AG09309 (cell line): ENCODE measurements at places on chromosomes 7 and 10.

GRCh38 chr10:127832501-127832900 is 60.2 kb downstream of the CLRN3 start:
- DNase-seq = no peak

GRCh38 chr7:32511791-32512190 is 16.5 kb downstream of the AVL9 start:
- DNase-seq = no peak

- DNase-seq = no peak
Measured at GRCh38 chr7:36416251-36416650, 26.6 kb downstream of the ANLN start.

DNA sequence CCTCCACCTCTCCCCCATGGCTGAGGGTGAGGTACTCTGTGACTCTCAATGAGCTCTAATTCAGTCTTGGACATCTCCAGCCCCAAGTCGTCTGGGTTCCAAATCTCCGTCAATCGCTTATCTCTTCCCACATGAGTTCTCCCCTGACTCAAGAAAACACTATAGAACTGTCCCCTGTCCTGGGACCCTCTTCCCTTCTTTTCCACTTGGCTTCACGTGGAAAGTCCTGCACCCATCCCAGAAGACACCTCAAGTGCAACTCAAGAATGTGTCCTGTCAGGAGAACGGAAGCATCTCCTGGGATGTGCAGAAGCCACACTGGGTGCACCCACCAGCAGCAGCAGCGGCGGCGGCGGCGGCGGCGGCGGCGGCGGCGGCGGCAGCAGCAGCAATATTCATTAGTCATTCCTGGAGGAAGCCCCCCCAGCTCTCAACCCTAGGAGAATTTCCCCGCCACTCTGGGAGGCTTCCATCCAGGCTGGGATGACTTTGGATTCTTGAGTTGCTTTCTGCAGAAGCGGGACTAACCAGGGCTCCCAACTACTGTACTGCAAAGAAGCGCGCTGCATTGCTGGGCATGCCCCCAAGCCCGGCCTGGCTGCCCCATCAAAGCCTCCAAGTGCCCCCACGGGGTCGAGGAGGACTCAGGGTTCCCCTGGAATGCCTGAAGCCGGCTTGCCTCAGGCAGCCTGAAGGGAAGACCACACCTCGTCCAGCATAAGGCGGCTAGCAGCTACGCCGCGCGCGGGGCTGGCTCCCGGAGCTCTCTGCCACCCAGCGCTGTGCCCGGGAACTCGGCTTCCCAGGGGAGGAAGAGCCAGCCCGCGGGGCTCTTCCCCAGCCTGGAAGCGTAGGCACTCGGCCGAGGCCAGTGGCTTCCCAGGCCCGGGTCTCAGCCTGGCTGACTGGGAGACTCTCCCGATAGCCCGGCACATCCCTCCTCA is 1.0 kb downstream of the CRTAC1 start:
- DNase-seq = no peak

DNA sequence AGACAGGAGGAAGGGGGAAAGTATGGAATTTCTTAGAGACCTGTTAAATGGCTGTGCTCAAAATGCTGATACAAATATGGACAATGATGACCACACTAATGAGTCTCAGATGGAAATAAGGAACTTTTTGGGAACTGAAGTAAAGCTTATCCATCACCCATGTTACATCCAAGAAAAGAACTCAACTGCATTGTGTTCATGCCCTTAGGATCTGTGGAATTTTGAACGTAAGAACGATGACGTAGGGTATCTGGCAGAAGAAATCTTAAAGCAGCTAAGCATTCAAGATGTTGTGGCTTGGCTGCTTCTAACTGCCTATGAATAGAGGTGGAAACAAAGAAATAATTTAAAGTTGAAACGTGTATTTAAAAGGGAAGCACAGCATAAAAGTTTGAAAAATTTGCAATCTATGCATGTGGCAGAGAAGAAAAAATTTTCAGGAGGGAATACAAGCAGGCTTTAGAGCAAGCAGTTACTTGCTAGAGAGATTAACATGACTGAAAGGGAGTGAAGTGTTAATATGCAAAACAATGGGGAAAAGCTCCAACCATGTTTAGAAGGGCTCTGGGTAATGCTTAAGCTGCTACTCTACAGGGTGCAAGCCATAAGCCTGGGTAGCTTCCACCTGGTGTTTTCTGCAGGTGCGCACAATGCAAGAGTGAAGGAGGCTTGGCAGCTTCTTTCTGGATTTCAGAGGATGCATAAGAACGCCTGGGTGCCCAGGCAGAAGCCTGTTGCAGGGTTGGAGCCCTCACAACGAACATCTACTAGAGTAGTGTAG is 499.7 kb upstream of the SEMA3D start:
- DNase-seq = no peak

DNA sequence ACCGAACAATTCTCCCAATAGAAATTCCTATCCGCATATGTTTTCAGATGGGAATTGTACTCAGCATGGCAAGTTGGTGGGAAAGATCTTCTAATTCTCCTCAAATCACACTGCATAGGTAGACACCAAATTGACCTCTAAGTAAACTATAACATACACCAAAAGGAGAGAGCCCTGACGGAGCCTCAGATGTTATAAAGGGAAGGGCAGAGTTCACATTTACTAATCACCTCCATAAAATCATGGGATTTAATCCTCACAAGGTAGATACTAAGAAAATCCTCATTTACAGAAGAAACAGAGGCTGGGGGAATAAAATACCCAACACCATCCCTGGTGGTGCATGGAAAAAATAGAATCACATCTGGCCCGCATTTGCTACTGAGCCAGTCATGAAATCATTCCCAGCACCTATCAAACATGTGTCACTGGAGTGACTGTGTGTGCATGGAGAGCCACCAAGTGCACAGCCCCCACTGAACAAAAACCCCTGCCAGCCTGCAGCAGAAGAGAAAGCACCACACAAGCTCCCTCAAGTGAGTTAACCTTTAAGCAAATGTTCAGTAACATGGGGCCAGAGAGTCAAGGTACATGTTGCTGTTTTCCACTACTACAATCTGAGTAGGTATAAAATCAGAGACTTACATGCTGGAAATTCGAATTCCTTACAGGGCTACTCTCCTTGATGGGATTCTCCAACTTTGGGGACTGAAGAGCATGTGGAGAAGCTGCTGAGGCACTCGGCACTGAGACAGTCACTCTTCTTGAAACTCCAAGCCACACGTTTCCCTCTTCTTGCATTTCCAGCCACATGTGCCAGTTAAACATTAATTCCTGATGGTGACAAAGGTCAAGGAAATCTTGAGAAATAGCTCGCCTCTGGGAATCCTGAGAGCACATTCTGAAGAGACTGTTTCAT is at the start of gene DDC:
TSS of gene DDC (minus strand) at position 766 of the 919 bp plus-strand sequence. CDS start 21,320 bp downstream, outside the sequence.
- DNase-seq = no peak
